COLO829 (cell line): ENCODE measurements at places on chromosomes 3 and 15.
A peak's percentile ranks its signal among the peaks of the same experiment; 100 is the strongest.

DNA sequence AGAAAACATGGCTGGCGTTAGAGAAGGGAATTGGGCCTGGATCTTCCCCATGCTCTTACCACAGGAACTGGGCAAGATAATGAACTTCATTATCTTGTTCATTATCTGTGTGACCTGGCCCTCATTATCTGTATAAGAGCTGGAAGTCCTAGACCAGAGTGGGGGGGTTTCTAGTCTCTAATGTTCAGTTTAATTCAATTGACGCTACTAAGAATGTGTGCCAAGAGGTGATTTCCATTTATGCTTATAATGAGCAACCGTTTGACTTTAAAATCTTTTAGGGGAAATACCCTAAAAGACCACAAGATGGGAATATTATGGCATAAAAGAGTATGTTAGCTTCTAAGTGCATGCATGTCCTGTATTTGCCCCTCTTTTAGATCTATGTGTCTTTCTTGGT is 59.1 kb upstream of the CSTA start:
- no peak for DNase-seq

DNA sequence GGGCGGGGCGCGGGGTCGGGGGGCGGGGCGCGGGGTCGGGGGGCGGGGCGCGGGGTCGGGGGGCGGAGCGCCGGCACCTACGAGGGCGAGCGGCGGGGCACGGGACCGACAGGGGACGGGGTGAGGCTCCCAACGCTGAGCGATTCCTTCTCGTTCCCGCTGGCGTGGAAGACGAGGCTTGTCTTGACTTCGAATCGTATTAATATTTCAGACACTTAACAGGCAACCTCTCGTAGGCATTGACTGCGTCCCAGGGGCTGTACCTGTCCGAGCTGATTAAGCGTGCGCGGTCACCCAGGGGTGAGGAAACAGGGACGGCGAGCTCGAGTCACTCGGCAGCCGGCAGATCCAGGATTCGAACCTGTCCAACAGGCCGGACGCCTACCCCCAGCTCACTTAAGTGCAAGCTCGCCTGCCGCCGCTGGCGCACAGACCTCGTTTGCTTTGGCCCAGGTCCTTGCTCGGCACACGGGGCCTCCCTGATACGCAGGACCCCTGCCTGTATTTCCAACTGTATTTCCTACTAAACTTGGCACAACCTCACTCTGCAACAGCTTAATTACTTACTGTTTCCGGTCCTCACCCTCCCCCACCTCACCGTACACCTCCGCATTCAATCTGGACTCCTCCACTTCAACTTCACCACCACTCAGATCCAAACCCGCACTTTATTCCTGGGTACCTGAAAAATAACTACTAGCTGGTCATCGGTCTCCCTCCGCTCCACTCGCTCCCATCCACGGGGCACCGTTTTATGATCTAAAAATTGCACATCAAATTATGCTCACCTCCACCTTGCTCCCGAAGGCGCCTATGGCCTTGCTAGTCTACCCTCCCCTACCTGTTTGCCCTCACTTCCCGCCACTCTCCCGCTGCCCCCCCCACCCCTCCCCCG is 722 bp upstream of the ZXDC start:
- no peak for DNase-seq

- DNase-seq: no peak
Observed at GRCh38 chr3:127706312-127706711, 33.6 kb downstream of the ABTB1 start.

DNA sequence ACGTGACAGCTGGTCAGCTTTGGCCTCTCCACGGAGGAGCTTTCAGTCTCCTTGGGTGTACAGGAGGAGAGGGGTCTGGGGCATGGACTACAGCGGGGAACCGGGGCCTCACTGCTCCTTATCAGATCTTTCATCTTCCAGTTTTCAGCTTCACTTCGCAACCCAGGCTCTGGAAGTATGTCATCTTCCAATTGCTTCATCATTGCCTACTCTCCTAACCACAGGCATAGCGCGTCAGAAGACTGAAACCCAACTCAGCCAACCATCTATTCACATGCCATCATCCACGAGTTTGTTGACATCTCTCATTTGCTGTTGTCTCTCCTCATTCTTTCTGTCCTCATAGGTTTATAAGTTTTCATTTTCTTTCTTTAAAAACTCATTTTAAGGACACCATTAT is 119.5 kb downstream of the MYLK start:
- DNase-seq: no peak

DNA sequence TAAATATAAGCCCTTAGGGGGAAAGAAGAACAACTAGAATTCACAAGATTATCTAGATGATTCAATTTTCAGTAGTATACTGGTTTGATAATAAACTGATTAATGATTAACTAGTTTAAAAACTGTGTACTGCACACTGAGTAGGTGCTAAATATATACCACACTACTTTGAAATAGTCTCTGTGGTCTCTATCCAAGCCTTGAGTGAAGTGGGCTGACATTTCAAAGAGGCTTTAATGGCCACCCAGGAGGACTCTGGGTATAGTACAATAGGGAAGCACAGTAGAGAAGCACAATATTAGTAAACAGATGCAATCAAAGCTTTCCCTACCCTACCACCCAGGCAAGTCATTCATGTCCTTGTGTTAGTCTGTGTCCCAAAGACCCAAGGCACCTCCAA is 46.7 kb downstream of the FILIP1L start:
- no peak for DNase-seq

DNA sequence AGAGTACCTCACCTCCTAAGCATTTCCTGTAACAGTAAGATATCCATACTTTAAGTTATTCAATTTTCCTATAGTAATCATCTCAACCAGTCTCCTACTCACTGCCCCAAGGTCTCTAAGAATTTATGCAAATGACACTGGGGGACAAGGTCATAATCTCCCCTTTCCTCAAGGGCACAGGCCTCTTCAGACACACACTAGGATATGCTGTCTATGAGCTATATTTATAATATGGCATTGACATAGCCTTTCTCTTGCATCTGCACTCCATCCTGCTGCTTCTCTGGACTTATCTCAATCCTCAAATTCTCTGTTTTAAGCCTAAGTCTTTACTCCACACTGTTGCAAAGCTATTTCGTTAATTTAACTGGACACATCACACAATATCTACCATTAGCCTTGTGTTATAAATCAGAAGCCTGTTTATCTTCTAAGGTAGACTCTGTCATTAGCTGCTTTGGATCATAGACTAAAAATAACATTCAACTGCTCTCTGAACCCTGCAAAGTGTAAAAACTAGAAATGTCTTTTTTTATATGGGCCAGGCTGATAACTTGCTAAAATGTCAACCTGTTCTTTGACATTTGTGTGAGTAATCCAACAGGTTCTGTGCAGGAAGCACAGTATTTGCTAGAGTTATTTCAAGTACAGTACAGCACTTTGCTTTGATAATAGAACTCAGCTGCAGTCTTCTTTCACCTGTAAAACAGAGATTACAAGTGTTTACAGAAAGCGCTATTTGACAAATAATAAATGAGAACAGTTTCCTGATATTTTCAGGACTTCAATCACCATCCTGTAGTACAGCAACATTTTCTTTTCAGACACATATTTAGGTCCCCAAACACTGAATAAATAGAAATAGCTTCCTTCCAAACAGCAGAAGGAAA is 17.8 kb upstream of the SEC62 start:
- no peak for DNase-seq

DNA sequence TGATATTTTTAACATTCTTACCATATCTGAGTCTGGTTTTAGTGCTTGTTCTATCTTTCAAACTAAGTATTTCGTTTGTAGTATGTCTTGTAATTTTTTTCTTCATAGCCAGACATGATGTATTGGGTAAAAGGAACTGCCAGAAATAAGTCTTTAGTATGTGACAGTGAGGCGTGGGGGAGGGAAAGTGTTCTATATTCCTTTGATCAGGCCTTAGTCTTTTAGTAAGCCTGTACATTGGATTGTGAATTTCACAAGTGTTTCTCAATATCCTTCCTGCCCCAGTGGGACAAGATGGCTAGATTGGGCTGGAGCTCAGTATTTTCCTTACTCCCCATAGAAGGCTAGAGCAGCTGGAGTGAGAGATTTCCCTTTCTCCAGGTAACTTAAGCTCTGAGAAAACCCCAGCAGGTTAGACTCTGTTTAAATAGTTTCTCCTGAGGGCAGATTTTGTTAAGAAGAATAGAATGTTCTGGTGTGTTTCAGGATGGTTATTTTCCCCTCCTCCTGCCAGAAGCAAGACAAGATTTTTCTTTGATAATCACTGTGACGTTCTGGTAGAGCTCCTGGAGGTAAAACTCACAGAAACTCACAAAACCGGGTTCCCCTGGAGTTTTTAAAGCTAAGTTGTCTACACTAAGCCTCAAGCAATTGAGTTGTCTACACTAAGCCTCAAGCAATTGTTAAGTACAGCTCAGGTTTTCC is 140.7 kb upstream of the ARPP21 start:
- no peak for DNase-seq

GRCh38 chr3:111978583-111979433 is at the start of gene ABHD10:
Gene ABHD10 (plus strand): TSS chr3:111979026. CDS start chr3:111979062, 36 bp downstream.
- peak; percentile 98 for DNase-seq

- DNase-seq: no peak
Observed at GRCh38 chr15:69089258-69089657, 71.2 kb upstream of the GLCE start.

DNA sequence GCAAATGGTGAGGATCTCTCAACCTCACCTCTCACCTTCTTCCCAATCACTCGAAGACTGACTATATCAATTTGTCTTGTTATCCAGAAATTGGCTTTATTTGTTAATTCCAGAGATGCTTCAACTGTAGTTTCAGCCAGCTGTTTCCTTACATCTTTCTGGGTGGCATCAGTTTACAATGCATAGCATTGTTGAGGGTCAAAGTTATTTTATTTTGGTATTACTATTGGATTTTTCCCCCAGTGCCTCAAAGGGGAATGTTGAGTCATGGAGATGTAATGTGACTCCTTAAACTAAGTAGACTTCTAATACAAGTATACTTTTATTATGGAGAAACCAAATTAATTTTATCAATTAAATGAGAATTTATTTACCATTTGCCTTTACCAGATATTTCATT is 351.6 kb downstream of the TIGIT start:
- peak; percentile 79 for DNase-seq

GRCh38 chr15:99433757-99434450 is 131.9 kb upstream of the MEF2A start:
- DNase-seq: no peak

- no peak for DNase-seq
Observed at GRCh38 chr3:120428924-120429323, 21.9 kb downstream of the FSTL1 start.

GRCh38 chr15:31470756-31471155 is 144.1 kb downstream of the KLF13 start:
- no peak for DNase-seq

DNA sequence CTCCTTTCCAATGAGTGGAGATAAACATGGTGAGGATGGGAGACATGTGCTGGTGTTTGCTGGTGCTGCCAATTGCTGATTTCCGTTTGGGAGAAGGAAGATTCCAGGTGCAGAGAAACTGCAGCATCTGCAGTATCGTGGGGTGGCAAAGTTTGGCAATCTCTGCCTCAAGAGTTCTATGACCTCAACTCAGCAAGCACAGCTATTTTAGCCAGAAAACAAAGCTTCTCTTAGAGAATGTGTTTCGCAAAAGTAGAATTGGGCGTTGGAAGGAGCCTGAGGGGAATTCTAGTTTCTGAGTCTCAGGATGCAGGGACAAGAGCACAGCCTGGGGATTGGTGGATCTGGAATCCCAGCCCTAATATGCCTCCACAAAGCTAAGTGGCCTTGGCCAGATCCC is 18.2 kb upstream of the SHC4 start:
- no peak for DNase-seq

GRCh38 chr3:55804170-55805095 is 317.3 kb upstream of the WNT5A start:
- DNase-seq: no peak

DNA sequence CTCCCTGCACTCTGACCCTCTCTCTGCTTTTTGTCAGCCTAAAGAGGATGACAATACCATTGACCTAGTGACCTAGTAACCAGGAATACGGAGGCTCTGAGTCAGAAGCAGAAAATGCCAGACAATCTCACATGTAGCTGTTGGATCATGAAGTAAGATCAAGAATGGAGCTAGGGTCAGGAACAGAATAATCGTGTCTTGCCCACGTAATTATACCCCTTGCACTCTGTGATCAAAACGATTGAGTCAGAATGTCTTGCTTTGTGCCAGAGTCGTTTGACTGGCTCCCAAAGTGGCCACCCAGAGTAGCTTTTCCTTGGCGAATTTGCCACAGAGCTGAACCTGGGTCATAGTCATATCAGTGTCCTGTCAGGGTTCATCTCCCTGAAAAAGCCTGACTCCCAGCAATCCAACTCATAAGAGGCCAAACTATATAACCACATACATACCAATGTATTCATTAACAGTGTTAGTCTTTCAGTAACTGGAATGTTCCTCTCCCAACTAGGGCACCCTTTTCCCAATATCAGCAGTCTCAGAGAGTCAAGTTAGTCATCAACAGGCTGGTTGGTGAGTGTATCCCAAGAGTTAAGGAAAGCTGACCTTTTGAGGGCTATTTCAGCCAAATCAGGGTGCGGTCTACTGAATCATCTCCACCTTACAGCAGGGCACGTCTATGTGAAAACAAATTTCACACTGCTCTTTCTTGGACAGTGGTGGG is 5.0 kb upstream of the CDV3 start:
- DNase-seq: no peak

DNA sequence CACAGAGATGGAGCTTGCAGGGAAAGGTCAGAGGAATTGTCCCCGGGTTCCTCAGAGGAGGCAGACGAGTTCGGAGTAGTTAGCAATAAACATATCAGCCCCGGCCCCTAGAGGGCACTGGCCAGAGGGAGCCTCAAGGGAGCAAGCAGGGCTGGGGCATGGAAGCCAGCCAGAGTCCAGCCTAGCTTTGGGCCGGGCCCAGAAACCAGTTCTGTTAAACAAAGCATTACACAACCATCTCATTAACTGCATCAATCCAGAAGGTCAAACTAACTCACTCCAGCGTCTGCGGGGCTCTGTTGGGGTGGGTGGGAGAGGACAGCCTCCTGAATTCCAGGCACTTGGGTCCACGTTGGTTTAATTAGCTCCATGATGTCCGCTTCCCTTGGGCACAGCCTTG is 41.0 kb upstream of the IREB2 start:
- DNase-seq: no peak

GRCh38 chr3:74546426-74546825 is 68.0 kb downstream of the CNTN3 start:
- DNase-seq: no peak

DNA sequence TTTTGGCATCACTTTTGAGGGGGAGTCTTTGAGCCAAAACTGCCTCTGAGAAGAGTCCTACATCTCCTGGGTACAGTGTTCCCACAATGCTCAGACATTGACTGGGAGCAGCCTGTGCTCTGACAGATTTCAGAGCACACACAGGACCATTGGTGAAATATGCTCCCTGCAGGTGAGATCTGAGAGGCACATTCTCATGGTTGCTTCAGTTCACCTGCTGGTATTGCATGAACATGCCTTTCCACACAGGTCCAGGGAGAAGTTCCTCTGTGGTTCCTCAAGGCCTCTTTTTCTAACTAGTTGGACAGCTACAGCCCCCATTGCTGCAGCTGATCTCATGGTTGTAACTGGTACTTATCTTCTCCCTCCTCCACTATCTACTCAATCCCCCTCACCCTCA is 37.0 kb downstream of the FOXL2 start:
- no peak for DNase-seq
